ENCODE measurements at places on chromosomes 11 and 22. TPM values are rescaled to one million over a fixed set of nuclear protein-coding genes. Genes with fewer than 3 reads are reported as not detected.

GRCh38 chr11:17560281-17561110 lies 13.4 kb downstream of the OTOG start:
- DNase-seq: no peak
- H3K36me3 ChIP-seq: no peaks in the 10 kb centered on the region
- H3K4me3 ChIP-seq: no peak overlapping the region
- H3K4me1 ChIP-seq: no peaks in the 10 kb centered on the region
- no peak overlapping the region for H3K27ac ChIP-seq

DNA sequence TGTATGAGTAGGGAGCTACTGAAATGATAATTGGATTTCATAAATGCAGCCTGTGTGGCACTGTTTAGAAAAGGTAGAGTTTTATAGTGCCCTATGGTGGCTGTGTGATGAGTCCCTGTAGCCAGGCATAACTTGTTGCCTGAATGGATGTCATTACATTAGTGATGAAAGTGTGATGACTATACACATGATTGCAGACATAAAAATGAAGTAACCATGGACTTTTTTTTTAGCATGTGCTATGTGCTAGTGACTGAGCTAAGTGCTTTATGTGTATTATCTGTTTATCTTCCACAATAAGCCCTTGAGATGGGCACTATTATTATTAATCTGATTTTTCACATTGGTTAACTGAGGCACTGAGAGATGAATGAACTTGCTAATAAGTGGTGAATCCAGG lies 13.5 kb upstream of the GRAMD1B start:
- no peaks in the 10 kb centered on the region for H3K27me3 ChIP-seq
- no peak overlapping the region for H3K4me3 ChIP-seq
- no peak overlapping the region for H3K27ac ChIP-seq
- no peaks in the 10 kb centered on the region for H3K36me3 ChIP-seq
- DNase-seq: no peak
- no peaks in the 10 kb centered on the region for H3K4me1 ChIP-seq

- H3K27ac ChIP-seq: no peak overlapping the region
- H3K27me3 ChIP-seq: no peaks in the 10 kb centered on the region
- H3K4me1 ChIP-seq: no peaks in the 10 kb centered on the region
Measured at GRCh38 chr11:6433998-6434660, 6.7 kb downstream of the HPX start.

DNA sequence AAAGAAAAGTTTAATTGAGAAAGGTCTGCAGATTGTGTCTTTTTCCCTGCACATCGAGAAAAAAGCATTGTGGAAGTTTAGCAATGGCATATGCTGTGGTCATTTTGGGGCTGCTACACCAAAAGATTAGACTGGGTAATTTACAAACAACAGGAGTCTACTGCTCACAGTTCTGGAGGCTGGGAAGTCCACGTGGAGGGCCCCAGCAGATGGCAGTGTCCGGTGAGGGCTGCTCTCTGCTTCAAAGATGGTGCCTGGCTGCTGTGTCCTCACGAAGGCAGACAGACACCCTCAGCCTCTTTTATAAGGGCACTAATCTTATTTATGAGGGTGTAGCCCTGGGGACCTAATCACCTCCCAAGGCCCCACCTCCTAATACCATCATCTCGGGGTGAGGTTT lies 21.1 kb downstream of the PHF21B start:
- peaks cover 1% of the 10 kb centered on the region for H3K4me1 ChIP-seq
- no peaks in the 10 kb centered on the region for H3K36me3 ChIP-seq
- no peaks in the 10 kb centered on the region for H3K27me3 ChIP-seq
- DNase-seq: no peak
- no peak overlapping the region for H3K4me3 ChIP-seq

DNA sequence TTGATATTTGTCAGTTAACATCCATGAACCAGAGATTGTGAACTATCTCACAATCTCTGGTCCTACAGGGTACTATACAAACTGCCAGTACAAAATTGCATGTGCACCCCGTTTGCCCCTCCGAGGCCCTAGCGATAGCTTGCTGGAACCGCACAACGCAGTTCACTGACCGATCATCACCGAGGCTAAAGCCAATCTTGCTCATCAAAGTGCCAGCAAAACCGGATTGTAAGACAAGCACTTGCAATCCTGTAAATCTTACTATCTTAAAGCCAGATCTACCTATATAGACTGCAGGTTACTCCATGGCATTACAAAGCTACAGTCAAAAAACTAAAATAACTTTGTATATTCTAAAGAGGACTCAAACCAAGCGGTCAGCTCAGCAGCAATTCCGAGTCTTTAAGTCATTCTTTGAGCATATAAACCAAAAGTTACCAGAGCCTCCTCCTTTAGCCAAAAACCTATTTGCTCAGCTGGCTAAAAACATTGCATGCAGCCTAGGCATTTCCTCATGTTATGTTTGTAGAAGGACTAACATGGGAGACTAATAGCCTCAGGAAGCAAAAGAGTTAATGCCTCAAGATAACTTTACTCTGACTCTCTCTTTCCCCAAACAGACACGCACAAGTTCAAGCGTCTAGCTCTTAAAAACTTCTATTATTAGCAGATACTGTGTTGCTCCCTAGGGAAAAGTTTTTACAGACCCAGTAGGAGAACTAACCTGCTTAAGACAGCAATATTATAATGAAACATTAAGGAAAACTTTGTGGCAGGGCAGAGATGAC lies 30.7 kb upstream of the CPT1A start:
- no peak overlapping the region for H3K4me3 ChIP-seq
- H3K27me3 ChIP-seq: no peaks in the 10 kb centered on the region
- H3K36me3 ChIP-seq: no peaks in the 10 kb centered on the region
- peaks cover 30% of the 10 kb centered on the region for H3K4me1 ChIP-seq
- no peak overlapping the region for H3K27ac ChIP-seq
- no peak for DNase-seq

DNA sequence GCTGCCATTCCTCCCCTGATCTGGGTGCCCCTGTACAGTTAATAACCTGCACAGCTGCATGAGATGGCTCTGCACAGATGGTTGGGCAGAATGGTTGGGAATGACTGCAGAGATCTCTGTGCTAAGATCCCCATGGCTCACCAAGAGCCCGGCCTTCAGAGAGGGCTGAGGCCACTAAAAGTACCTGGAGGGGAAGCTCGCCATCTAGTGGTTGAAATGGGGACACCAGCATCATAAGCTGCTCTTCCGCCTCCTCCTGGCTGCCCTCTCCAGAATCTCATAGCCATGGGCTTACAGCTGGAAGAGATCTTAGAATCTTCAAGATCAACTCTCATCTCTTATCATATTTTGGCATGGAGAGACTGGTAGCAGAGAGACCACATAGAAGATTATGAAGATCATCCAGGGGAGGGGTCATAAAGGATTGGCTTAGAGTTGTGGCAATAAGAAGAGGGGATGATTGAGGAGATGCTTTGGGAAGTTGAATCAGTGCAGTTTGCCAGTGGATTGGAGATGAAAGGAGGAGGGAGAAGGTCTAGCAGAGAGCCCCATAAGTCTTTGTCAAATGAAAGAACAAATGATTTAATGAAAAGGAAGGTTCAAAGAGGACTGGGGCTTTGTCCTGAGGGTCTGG lies 22.0 kb upstream of the TLCD5 start:
- H3K4me3 ChIP-seq: no peak overlapping the region
- no peaks in the 10 kb centered on the region for H3K27me3 ChIP-seq
- peak overlapping the region; percentile 58 for H3K27ac ChIP-seq
- DNase-seq: no peak

- H3K27ac ChIP-seq: no peak within 1 kb of the TSS
- H3K27me3 ChIP-seq: no peaks in the 10 kb centered on the region
- peak within 1 kb of the TSS; percentile 32 for H3K4me3 ChIP-seq
Measured at GRCh38 chr22:37282385-37282677, at the start of gene CYTH4. Gene CYTH4 (plus strand): TSS chr22:37282508. CDS start chr22:37282570, 62 bp downstream.

DNA sequence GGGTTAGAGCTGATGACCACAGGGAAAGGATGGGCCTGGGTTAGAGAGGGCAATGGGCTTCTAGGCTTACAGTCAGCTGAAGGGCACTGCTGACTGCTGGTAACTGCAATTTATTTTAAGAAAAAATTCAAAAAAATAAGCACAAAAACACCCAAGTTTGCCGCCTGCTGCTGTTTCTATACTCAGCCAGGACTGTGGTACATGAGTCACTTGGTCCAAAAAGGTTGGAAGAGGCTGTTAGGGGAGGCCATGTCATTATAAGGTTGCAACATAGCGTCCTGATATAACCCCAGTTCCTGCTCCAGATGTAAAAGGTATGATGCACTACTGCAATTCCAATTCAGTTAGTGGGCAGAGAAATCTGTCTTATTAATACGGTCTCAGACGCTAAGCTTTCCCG lies 98.9 kb downstream of the ETS1 start:
- peaks cover 3% of the 10 kb centered on the region for H3K36me3 ChIP-seq
- no peaks in the 10 kb centered on the region for H3K27me3 ChIP-seq
- H3K4me3 ChIP-seq: no peak overlapping the region
- peak overlapping the region; percentile 67 for H3K27ac ChIP-seq
- peaks cover 53% of the 10 kb centered on the region for H3K4me1 ChIP-seq

- H3K27ac ChIP-seq: no peak overlapping the region
- H3K27me3 ChIP-seq: no peaks in the 10 kb centered on the region
Measured at GRCh38 chr11:105144887-105145286, 5.3 kb upstream of the CARD18 start.

DNA sequence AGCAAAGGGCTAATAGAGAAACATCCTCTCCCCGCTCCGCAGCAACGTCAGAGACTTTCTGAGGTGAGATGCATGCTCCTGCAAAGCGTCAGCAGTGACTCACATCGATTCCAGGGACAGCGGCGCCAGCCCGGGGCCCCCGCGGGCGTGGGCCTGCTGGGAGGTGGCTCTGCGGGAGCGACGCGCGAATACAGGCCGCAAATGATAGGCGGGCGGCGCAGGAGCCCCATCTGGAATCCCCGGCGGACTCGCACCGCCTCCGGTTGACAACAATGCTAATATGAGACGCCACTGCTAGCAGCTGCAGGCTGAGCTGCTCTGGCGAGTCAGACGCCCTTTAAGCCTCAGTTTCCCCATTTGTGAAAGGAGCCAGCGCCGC lies 557 bp downstream of the RANGAP1 start:
- no peaks in the 10 kb centered on the region for H3K27me3 ChIP-seq
- DNase-seq: no peak
- peak overlapping the region; percentile 96 for H3K4me3 ChIP-seq

GRCh38 chr22:39012533-39013511 lies 1.2 kb upstream of the APOBEC3C start:
- H3K4me3 ChIP-seq: no peak overlapping the region
- peaks cover 18% of the 10 kb centered on the region for H3K4me1 ChIP-seq
- no peaks in the 10 kb centered on the region for H3K27me3 ChIP-seq
- no peaks in the 10 kb centered on the region for H3K36me3 ChIP-seq
- no peak overlapping the region for H3K27ac ChIP-seq

DNA sequence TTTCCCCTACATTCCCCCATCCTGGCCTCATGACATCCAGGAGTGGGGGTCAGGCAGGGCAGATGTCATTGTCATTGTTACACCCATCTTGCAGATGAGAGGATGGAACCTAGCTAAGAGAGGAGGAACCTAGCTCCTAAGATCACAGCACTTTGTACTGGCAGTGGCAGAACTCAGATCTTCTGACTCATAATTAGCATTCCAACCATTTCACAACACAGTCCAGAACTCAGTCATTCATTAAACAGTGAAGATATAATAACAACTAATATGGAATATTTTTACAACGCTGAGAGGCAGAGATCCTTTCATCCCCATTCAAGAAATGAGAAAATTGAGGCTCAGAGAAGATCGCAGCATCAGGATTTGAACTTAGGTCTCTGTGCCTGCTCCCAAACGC lies 127.8 kb downstream of the CHST1 start:
- H3K4me3 ChIP-seq: no peak overlapping the region
- no peak for DNase-seq
- no peak overlapping the region for H3K27ac ChIP-seq
- no peaks in the 10 kb centered on the region for H3K36me3 ChIP-seq
- no peaks in the 10 kb centered on the region for H3K4me1 ChIP-seq
- H3K27me3 ChIP-seq: no peaks in the 10 kb centered on the region

- H3K27me3 ChIP-seq: no peaks in the 10 kb centered on the region
- H3K4me3 ChIP-seq: no peak overlapping the region
- DNase-seq: no peak
Measured at GRCh38 chr22:28299753-28300152, 379.9 kb downstream of the TTC28 start.

DNA sequence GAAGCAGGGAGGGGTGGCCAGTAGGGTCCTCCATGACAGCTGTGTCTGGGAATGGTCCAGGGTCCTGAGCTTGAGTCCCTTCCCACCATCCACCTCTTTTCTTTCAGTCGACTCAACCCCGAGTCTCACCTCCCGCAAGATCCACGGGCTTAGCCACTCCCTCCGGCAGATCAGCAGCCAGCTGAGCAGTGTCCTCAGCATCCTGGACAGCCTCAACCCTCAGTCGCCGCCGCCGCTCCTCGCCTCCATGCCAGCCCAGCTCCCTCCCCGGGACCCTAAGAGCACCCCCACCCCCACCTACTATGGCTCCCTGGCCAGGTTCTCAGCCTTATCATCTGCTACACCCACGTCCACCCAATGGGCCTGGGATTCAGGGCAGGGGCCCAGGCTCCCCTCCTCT lies 81.9 kb downstream of the CEP164 start:
- no peaks in the 10 kb centered on the region for H3K27me3 ChIP-seq
- H3K4me1 ChIP-seq: no peaks in the 10 kb centered on the region

DNA sequence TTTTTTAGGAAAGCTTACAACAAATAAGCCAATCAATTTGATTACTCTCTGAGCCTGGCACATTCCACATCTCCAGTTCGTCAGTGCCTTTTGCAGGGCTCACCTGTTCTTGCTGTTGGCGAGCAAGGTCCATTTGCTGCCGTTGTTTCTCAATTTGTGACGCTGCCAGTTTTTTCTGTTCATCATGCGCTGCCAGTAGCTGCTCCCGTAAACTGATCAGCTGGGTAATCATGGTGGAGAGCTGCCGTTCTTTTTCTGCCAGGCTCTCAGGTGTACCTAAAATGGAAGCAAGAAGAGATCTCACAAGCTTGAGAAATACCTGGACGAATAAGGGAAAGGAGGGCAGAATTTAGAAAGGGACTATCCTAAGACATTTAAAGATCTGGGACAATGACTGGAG lies 169.7 kb downstream of the SOX6 start:
- H3K4me1 ChIP-seq: no peaks in the 10 kb centered on the region
- H3K27me3 ChIP-seq: no peaks in the 10 kb centered on the region
- H3K27ac ChIP-seq: no peak overlapping the region
- DNase-seq: no peak

DNA sequence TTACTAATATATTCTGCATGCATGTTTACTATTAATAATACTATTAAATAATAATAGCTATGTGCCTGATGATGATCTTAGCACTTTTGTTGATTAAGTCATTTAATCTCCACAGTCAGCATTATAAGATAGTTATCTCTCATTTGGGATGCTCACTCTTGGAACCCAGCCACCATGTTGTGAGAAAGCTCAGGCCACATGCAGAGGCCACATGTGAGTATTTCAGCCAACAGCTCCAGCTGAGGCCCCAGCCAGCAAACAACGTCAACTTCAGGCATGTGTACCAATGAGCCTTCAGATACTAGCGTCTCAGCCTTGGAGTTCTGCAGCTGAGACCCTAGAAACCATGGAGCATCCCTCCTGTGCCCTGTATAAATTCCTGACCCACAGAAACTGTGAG lies 798.1 kb upstream of the LRRC4C start:
- no peak overlapping the region for H3K27ac ChIP-seq
- H3K27me3 ChIP-seq: no peaks in the 10 kb centered on the region
- H3K4me3 ChIP-seq: no peak overlapping the region
- DNase-seq: no peak
- H3K4me1 ChIP-seq: no peaks in the 10 kb centered on the region

Gene POU2AF1
- total RNA-seq: not detected

Gene GAS2
- 3.2 TPM for total RNA-seq

Gene MIOX
- not detected for total RNA-seq

Gene KRTAP5-1
- not detected for total RNA-seq

Gene SLC22A6
- total RNA-seq: not detected

Gene DNAJB13
- not detected for total RNA-seq

Gene CAPN5
- 15.0 TPM for total RNA-seq

Gene FIBIN
- total RNA-seq: 118 TPM

Gene MTNR1B
- not detected for total RNA-seq

Measured in vagina (tissue), 2 donors.